ENCODE measurements at places on chromosomes 4 and X.

DNA sequence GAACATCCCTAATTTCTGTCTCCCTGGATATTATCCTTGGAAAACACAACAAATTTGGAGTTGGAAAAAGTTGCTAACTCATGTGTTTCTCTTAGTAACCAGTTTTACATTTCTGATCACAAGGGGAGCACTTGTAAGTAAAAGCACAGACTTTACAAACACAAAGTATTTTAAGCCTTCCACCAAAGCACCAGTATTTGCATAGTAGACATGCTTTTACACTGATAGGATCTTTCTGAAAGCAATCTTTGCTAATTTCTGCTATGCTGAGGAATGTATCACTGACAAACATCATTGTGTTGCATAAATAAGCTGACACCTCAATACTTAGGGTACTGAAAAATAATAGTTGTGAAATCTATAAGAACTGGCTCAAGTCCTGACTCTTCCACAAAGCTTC lies 100.6 kb downstream of the MID1 start:
- no peak for DNase-seq

- no peak for DNase-seq
Observed at GRCh38 chr4:176209535-176209934, 14.2 kb upstream of the SPATA4 start.

DNA sequence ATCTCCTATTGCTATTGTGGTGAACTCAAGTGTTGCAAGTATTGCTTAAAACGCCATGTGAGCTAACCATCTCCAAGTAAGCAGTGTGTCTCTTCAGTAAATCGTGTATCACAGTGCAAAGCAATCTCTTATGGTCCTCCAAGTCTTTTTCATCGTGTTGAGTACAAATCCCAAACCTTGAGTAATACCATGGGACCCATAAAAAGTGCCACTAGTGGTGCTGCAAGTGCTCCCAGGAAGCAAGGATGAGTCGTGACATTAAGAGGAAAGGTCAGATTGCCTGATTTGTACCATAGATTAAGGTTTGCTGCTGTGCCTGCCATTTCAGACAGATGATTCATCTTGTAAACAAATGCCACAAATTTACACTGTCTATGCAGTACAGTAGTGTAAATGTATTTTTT lies 66.9 kb upstream of the BMPR1B start:
- no peak for DNase-seq

DNA sequence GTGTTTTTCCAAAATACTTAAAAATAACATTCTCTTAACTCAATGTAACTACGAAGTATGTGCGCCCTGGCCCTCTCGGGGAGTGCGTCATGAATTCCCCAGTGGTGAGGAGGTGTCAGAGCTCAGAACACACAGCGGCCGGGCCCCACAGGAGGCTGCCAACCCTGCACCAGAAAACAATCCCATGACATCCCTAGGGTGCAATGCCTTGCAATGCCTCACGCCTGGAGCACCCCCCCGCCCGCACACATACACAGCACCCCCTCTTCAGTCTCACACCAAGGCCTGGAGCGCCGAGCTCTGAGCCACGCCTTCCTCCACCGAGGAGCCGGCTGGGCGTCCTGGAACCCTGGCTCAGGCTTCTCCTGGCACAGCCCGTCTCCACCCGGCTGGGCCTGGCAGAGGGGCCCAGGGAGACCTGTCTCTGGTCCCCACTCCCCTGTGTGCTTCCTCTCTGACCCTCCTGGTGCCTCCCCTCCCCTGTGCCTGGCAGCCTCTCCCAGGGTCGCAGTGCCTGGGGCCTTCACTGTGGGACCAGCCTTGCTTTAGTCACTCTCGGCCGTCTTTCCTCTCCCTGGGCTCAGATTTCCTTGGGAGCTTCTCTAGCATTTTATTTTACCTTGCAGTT lies 108.2 kb upstream of the ADRA2C start:
- DNase-seq: no peak

- no peak for DNase-seq
Observed at GRCh38 chr4:152156442-152156841, 379.4 kb downstream of the FBXW7 start.
